A549 treated with RU486 at 1 μM for 4 hours (cell line): ENCODE measurements at places on chromosomes 2 and 18. TPM values are rescaled to one million over a fixed set of nuclear protein-coding genes. Genes with fewer than 3 reads are reported as not detected.

Gene SETBP1
- 0.41 to 0.70 TPM (median 0.58 TPM) in 5 replicates for total RNA-seq

Gene PXDN
- total RNA-seq = 7.3 to 13.0 TPM (median 11.4 TPM) in 5 replicates

Gene SERPINB2
- total RNA-seq = 0.17 TPM in 1 of 5 replicates, not detected in the others

Gene RGPD4
- 0.05 to 0.10 TPM (median 0.06 TPM) in 4 of 5 replicates, not detected in the other for total RNA-seq

Gene HNRNPLL
- total RNA-seq = 16.2 to 27.0 TPM (median 25.0 TPM) in 5 replicates

Gene FEV
- not detected in 5 replicates for total RNA-seq

Gene GREB1L
- total RNA-seq = 0.95 to 2.5 TPM (median 2.3 TPM) in 5 replicates

Gene SLC5A7
- total RNA-seq = not detected in 5 replicates

Gene LAMA1
- total RNA-seq = 0.05 to 0.08 TPM (median 0.07 TPM) in 5 replicates

Gene EFHD1
- total RNA-seq = 1.8 to 2.4 TPM (median 1.9 TPM) in 5 replicates

Gene RAB31
- 22.1 to 33.5 TPM (median 28.0 TPM) in 5 replicates for total RNA-seq

Gene VSNL1
- total RNA-seq = not detected in 5 replicates

Gene DCDC2C
- 0.24 to 0.54 TPM (median 0.30 TPM) in 5 replicates for total RNA-seq

Gene UGT1A4
- total RNA-seq = 0.05 to 0.10 TPM in 2 of 5 replicates, not detected in the others

Gene RBM44
- total RNA-seq = 0.14 to 0.33 TPM (median 0.18 TPM) in 5 replicates

Gene RBFA
- 29.6 to 31.1 TPM (median 30.4 TPM) in 5 replicates for total RNA-seq

Gene PLCL1
- not detected in 5 replicates for total RNA-seq

Gene TRIM43
- total RNA-seq = 0.06 TPM in 1 of 5 replicates, not detected in the others

Gene TYW5
- 5.8 to 9.0 TPM (median 7.3 TPM) in 5 replicates for total RNA-seq

Gene CCDC121
- 2.4 to 4.2 TPM (median 3.2 TPM) in 5 replicates for total RNA-seq

Gene POTEC
- total RNA-seq = not detected in 5 replicates

Gene TUBB8B
- total RNA-seq = 0.32 TPM in 1 of 5 replicates, not detected in the others

Gene DYSF
- total RNA-seq = 0.56 to 0.81 TPM (median 0.67 TPM) in 5 replicates

Gene DSG1
- not detected in 5 replicates for total RNA-seq

Gene EPG5
- 3.7 to 5.1 TPM (median 4.1 TPM) in 5 replicates for total RNA-seq

Gene CCDC85A
- total RNA-seq = 0.10 to 0.13 TPM (median 0.12 TPM) in 5 replicates

Gene LYG1
- total RNA-seq = 1.1 to 1.8 TPM (median 1.5 TPM) in 5 replicates

Gene ERFE
- 6.1 to 10.0 TPM (median 8.4 TPM) in 5 replicates for total RNA-seq

Gene SERPINE2
- 202 to 245 TPM (median 205 TPM) in 5 replicates for total RNA-seq

Gene KCNE4
- 0.63 to 1.2 TPM (median 0.79 TPM) in 5 replicates for total RNA-seq

Gene HRH4
- 0.02 TPM in 1 of 5 replicates, not detected in the others for total RNA-seq

Gene FTCDNL1
- 1.8 to 2.8 TPM (median 2.5 TPM) in 5 replicates for total RNA-seq

Gene LIMS3
- not detected in 5 replicates for total RNA-seq
